Naive thymus-derived CD4-positive, alpha-beta T cell (primary cell): ENCODE measurements at places on chromosomes 16 and 17. TPM values are rescaled to one million over a fixed set of nuclear protein-coding genes. Genes with fewer than 3 reads are reported as not detected.
A peak's percentile ranks its signal among the peaks of the same experiment; 100 is the strongest.

DNA sequence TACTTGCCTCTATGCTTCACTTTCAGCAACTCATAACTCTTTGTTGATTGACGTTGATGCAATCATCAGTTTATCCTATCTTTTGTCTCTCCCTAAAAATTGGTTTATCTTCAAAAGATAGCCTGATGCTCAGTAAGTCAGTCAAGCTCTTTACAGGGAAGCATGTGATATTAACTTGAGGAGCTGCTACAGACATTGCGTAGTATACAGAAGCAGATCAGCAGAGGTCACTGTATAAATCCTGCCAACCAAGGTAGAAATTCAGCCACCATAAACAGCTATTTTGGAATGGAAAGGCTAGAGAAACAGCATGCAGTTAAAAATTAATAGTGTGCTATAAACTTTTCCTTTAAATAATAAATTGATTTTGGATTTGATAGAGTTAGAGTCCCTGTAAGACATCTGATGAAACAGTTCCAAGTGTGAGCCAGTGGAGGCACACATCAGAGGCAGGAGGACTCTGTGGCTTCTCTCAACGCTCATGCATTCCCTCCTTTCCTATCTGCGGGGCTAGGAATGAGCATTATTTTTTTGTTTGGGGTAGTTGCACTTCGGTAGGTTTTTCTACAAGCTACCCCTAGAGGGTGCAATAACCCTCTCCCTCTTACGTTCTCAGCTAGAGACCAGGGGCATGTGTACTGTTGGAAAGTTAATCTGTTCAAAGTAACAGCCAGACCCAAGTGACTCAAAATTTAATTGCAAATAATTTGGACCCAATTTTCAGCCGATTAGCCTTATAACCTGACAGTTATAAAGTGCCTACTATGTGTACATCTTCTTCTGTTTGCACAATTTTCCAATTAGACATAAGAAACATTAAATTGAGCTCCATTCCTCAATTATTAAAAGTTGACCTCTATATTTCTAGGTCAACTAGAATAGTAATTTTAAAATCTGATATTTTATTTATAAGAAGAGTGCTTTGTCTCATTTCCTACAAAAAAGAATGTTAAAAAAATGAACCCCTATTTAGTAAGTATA, 647.7 kb upstream of the SOX9 start:
- no peak overlapping the region for H3K27ac ChIP-seq
- H3K27me3 ChIP-seq, result no peaks in the 10 kb centered on the region
- no peak overlapping the region for H3K4me3 ChIP-seq
- H3K36me3 ChIP-seq, result no peaks in the 10 kb centered on the region

The TNFSF12 gene
- total RNA-seq, result 36.9 TPM

The MARCHF10 gene
- total RNA-seq, result not detected

DNA sequence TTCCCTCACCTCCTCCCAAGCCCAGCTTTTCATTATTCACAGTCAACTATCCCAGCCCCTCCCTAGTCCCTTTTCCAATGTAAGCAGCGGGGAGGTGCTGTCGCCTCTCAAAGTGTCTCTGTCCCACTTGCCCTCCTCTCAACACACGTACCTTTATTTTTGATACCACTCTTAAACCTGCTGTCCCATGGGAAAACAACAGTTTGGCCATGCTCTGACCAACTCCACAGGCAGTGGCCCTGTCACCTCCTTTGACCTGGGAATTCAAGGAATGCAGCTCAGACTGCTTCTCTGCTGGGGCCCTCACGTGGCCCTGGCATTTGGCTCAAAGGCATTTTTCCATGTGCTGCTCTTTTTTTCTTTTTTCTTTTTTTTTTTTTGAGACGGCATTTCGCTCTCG, 4.2 kb downstream of the LYRM9 start:
- H3K27ac ChIP-seq, result no peak overlapping the region
- no peak overlapping the region for H3K4me3 ChIP-seq
- H3K27me3 ChIP-seq, result no peaks in the 10 kb centered on the region
- peaks cover 12% of the 10 kb centered on the region for H3K4me1 ChIP-seq

DNA sequence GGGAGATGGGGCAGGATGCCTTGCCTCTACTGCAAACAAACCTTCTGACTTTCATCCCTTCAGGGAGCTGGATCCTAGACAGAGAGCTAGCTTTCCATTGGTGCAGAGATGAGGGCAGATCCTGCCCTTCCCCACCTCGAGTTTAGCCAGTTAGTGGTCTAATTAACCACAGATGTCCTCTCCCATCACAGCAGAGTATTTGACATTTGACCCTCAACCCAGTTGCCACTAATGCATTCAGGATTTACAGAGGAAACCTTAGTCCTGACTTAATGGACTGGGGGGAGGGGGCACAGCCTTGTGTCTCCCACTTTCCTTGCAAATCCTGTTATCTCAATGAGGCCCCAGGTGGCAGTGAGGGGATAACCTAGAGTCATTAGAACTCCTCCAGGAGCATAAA, 10.2 kb downstream of the PIP4K2B start:
- H3K36me3 ChIP-seq, result peaks cover 20% of the 10 kb centered on the region
- no peaks in the 10 kb centered on the region for H3K27me3 ChIP-seq
- no peak overlapping the region for H3K4me3 ChIP-seq
- no peaks in the 10 kb centered on the region for H3K4me1 ChIP-seq

DNA sequence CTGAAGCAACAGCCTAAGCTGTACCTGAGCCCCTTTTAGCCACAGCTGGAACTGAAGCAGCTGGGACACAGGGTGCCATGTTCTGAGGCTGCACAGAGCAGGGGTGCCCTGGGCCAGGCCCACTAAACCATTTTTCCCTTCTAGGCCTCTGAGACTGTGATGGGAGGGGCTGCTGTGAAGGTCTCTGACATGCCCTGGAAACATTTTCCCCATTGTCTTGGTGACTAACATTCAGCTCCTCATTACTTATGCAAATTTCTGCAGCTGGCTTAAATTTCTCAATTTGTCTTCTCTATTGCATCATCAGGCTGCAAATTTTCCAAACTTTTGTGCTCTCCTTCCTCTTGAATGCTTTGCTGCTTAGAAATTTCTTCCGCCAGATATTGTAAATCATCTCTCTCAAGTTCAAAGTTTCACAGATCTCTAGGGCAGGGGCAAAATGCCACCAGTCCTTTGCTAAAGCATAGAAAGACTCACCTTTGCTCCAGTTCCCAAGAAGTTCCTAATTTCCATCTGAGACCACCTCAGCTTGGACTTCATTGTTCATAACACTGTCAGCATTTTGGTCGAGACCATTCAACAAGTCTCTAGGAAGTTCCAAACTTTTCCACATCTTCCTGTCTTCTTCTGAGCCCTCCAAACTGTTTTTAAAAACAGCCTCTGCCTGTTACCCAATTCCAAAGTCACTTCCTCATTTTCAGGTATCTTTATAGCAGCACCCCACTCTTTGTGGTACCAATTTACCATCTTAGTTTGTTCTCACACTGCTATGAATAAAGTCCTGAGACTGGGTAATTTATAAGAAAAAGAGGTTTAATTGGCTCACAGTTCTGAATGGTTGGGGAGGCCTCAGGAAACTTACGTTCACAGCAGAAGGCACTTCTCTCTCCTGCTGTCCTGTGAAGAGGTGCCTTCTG, 49.8 kb downstream of the TMEM100 start:
- no peaks in the 10 kb centered on the region for H3K36me3 ChIP-seq
- no peaks in the 10 kb centered on the region for H3K27me3 ChIP-seq
- no peaks in the 10 kb centered on the region for H3K4me1 ChIP-seq

The AANAT gene
- total RNA-seq, result not detected

The SMTNL2 gene
- total RNA-seq, result not detected in 2 replicates

DNA sequence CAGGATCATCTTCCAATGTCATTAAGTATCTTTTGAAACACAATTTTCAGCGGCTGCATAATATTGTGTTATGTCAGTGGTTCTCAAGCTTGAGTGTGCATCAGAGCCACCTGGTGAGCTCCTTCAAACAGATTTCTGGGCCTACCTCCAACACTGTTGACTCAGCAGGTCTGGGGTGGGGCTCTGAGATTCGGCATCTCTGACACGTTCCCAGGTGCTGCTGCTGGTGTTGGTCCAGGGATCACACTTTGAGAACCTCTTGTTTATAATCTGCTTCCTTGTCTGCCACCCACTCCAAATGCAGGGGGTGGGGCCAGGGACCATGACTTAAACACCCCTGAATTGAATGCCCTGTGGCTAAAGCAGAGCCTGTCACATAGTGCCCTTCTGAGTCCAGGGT, 73.8 kb upstream of the HNF1B start:
- no peaks in the 10 kb centered on the region for H3K4me1 ChIP-seq
- H3K4me3 ChIP-seq, result no peak overlapping the region
- no peak overlapping the region for H3K27ac ChIP-seq
- no peaks in the 10 kb centered on the region for H3K36me3 ChIP-seq

The PFAS gene
- total RNA-seq, result 36.2 TPM

DNA sequence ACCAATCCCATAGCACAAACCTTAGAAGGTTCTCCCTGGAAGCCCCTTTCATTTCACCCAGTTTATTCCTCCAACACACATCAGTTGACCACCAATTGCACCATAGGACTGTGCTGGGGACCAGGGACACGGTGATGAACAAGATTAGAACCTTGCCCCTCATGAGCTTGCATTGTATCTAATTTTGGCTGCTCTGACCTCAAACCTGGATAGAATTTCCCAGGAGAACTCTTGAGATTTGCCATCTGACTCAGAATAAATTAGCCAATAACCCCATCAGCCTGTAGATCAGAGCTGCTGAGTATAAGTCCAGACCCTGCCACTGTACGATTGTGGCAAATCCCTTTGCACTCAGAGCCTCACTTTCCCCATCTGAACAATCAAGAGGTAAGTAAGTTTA, 52.1 kb downstream of the CDH11 start:
- no peak overlapping the region for H3K27ac ChIP-seq
- H3K27me3 ChIP-seq, result no peaks in the 10 kb centered on the region
- H3K4me1 ChIP-seq, result no peaks in the 10 kb centered on the region

The KRTAP4-3 gene
- total RNA-seq, result not detected

DNA sequence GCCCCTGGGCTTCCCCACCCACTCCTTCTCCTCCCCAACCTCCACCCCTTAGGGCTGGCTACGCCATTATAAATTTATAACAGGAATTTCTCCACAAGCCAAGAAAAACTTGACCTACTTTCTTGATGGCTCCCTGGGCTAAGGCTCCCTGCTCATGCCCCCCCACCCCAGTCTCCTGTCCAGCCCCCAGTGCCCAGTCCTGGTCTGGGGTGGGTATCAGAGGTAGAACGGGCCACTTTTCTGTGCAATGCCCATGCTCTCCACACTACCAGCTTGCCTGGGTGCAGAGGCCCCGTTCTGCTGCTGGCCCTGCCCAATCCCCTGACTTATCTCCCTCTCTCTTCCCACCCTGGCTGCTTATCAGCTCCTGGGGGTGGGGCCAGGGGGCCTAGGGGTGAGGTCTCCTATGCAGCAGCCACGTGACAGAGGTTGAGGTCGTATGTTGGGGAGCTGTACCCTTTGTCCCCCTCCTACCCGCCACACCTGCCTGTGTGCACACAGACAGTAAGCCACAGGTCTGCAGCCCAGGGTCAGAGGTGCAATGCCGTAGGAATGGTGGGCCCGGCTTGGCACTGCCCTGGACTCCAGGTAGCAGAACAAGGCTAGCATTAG, 10.1 kb downstream of the THRA start:
- H3K4me1 ChIP-seq, result peaks cover 37% of the 10 kb centered on the region
- no peak for DNase-seq
- H3K27ac ChIP-seq, result peak overlapping the region; percentile 15
- H3K36me3 ChIP-seq, result peaks cover 24% of the 10 kb centered on the region

DNA sequence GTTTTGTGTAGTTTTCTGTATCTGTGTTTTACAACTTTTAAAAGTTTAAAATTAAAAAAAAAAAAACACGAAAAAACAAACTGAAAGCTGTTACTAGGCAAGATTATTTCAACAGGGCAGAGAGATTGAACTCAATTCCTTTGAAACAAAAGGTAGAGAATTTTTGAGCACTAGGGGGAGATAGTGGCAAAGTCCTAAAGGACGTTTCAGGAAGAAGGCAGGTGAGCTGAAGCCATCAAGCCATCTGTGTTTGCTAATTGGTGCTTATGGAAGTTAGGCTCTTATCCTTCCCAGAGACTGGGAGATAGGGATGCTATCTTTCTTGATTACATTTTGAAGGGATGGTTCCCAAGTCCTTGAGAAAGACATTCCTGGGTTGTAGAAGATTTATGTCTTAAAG, 70.6 kb upstream of the CLEC3A start:
- H3K4me1 ChIP-seq, result no peaks in the 10 kb centered on the region
- no peaks in the 10 kb centered on the region for H3K27me3 ChIP-seq
- no peaks in the 10 kb centered on the region for H3K36me3 ChIP-seq
- DNase-seq, result no peak

- peaks cover 21% of the 10 kb centered on the region for H3K4me1 ChIP-seq
- no peak overlapping the region for H3K27ac ChIP-seq
- no peak for DNase-seq
- H3K36me3 ChIP-seq, result peaks cover 22% of the 10 kb centered on the region
- peaks cover 6% of the 10 kb centered on the region for H3K27me3 ChIP-seq
Measured at GRCh38 chr16:88634994-88635670, 3.2 kb upstream of the IL17C start.

The ZSCAN10 gene
- total RNA-seq, result 0.61 TPM

- no peak for DNase-seq
- no peak overlapping the region for H3K27ac ChIP-seq
- H3K27me3 ChIP-seq, result no peaks in the 10 kb centered on the region
- no peaks in the 10 kb centered on the region for H3K36me3 ChIP-seq
Measured at GRCh38 chr17:63494300-63494928, 17.6 kb downstream of the ACE start.

- H3K36me3 ChIP-seq, result no peaks in the 10 kb centered on the region
- no peak for DNase-seq
- no peak overlapping the region for H3K27ac ChIP-seq
- no peaks in the 10 kb centered on the region for H3K4me1 ChIP-seq
Measured at GRCh38 chr17:80494547-80494946, 18.1 kb upstream of the NPTX1 start.

The APPBP2 gene
- 46.5 TPM for total RNA-seq

DNA sequence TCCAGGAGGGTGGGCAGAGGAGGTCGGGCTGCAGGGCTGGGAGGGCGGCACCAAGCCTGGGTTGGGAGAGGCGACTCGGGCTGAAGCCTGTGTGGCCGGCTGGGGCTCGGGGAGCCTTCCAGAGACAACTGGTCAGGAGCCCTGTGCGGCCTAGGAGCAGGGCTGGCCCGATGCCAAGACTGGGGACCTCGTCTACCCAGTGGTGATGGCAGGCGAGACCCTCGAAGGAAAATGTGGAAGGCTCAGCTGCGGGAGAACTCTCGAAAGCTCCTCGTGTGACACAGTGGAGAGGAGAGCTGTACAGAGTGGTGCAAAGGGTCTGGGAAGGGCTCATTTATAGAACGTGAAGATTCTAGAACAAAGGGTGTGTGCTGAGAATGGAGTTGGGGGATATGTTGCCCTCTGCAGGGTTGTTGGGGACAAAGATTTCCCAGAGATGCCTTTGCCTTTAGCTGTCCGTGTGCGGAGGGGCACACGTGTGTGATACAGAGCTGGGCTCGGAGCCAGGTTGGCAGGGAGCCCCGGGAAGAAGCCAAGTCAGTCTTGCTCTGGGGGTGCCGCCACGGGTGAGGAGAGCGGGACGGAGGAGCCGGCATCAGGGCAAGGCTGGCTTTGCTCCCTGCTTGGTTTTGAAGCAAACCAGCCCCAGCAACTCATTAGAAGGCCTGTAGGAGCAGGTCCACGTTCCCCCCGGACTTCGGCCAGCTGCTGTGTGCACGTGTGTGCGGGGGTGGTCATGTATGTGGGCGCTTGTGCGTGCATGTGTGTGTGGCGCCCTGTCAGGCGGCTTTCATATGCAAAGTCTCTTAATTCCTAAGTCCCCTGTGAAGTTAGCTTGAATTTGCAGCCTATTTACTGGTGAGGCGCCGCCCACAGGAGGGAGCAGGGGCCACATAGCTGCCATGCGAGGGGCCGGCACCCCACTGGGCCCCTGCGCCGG, 132.4 kb upstream of the CHMP6 start:
- H3K27ac ChIP-seq, result no peak overlapping the region
- H3K4me1 ChIP-seq, result peaks cover 41% of the 10 kb centered on the region
- H3K27me3 ChIP-seq, result no peaks in the 10 kb centered on the region
- DNase-seq, result no peak
- no peak overlapping the region for H3K4me3 ChIP-seq
